ENCODE measurements at places on chromosomes 2 and 18.

GRCh38 chr2:210227290-210228088, 2.2 kb upstream of the ACADL start:
- no peak for DNase-seq

- DNase-seq, result peak; percentile 39
Measured at GRCh38 chr2:226623587-226624368, 175.8 kb downstream of the IRS1 start.

DNA sequence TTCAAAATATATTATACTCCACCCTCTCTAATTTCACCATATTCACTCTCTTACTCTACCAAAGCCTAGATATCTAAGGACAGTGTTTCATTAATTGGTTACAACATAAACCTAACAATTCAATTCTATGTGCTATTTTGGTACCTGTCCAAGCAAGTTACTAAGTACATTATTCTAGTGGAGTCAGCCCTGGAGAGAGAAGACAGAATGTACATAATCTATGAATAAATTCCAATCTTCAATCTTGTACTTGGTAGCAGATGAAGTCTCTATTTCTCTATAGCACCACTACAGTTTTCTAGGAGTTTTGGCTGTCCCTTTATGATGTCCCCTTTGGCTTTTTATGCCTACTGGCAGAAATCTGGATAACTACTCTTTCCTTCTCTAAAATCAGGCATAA, 27.6 kb downstream of the NMUR1 start:
- DNase-seq, result no peak

DNA sequence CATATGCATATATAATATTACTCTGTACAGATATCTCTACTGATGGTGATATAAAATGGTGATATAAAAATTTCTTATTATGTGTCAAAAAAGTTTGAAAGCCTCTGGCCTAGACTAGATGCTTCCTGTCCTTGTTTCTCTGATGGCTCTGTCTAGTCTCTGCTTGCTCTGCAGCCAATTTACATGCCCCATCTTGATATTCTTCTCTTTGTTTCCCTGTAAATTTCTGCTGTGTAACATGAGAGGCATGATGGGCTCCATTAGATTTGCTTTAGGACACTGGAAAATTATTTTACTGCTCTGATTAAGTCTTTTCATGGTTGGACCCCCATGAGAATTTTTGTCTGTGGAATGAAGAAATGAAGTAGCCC, 24.3 kb downstream of the BABAM2 start:
- no peak for DNase-seq

GRCh38 chr2:100703739-100704138, 116.2 kb upstream of the NPAS2 start:
- no peak for DNase-seq

DNA sequence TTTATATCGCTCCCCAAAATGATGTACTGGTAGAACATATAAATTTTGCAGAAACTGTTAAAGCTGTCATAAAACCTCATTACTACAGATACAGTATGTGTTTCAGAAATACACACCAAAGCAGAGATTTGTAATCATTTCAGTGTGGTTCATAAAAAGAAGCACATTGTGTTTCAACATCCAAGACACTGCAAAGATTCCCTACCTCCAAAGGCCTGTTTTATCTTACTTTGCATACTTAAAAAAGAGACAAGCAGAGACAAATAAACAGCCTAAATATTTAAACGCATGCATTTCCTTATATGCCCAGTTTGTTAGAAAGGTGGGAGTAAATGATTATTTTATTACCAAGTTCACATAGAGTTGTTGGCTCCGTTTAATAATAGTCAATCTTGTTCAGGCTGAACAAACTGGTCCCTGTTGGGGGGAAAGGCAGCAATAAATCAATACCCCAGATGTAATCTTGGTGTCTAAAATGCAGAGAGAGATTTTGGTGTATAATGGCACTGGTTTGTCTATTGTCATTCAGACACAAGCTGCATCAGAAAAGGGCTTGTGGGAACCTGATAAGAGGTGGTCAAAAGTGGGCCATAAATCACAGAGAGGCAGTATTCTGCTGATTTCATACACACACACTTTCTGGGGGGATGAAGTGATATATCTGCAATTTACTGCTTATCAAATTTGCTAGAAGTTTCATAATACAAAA, 321.4 kb upstream of the ETAA1 start:
- no peak for DNase-seq

DNA sequence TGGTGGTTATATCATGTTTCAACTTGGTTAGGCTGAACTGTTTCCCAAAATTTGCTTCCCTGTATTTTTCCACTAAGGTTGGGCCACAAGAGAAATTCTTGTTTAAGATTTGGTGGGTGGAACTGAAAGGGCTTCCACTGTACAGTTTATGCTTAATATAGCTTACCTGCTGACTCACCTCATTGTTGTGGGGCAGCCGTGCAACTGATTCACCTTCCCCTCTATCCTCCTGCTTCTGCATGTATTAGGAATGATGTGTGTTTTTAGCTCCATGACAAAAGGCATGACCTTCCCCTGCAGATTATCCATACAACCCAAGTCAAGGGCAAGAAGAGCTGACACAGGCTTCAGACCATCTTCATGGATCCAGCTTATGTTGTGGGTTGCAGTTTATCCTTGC, 98.4 kb upstream of the GULP1 start:
- DNase-seq, result no peak

- peak; percentile 40 for DNase-seq
Measured at GRCh38 chr2:101188683-101189405, 37.7 kb upstream of the TBC1D8 start.

DNA sequence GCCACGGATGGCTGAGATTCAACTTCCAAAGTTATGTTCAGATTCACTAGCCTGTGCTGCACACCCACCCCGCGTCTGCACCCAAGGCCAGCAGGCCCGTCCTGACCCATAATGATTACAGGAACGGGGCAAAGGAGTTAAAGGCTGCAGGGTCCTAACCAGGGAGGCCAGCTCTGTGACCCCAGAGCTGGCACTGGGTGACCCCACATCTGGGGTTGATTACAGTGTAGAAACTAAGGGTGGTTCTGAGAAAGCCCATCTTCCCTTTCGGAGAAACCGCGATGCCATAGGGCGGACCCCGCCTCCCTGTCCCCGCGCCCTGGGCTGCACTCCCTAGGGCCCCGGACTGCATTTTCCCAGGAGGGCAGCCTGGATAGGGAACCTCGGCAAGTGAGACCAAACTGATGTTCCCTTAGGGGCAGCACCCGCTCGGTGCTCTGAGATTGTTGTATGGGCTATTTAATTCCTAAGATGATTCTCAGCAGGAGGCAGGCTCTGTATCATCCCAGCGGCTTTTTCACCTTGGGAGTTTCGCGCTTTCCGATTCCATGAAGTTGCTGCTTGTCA, 2.2 kb upstream of the GPR148 start:
- DNase-seq, result no peak

DNA sequence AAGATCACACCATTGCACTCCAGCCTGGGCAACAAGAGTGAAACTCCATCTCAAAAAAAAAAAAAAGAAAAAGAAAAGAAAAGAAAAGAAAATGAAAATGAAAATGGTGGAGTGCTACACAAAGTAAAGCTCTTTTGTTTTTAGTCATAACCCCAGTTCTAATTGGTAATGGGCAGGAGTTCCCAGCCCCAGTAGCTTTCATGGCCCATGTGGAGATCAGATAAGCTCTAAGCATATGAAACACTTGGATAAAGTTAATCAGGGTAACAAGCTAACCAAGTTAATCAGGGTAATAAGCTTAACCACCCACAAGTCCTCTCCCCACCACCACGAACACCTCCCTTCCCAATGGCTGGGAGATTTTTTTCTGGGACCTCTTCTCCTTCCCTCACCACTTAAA, 240.8 kb downstream of the BCL11A start:
- DNase-seq, result no peak

- DNase-seq, result no peak
Measured at GRCh38 chr2:9178110-9178903, 28.3 kb upstream of the ASAP2 start.

DNA sequence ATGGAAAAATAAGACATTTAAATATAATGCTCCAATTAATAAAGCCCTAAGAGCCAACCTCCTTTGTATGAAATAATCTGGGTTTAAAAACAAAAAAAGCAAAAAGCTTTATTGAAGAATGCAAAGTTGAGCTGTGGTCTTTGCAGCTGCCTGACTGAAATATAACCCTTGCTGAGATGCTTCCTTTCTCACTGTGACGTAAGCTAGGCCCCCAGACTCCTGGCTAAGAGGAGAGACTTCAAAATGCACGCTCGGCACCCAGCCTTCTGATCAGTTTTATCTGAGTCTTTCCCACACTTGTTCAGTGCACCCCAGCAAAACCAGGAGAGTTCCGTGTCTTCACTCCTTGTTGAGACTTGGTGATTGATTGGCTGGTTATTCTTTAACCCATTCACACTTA, 115.3 kb downstream of the BCL11A start:
- peak; percentile 74 for DNase-seq

GRCh38 chr2:48232351-48232750, 297.6 kb upstream of the STON1 start:
- DNase-seq, result no peak

GRCh38 chr2:147538088-147538487, 306.7 kb upstream of the ACVR2A start:
- DNase-seq, result no peak

GRCh38 chr2:12435430-12436222, 281.1 kb upstream of the TRIB2 start:
- DNase-seq, result no peak

DNA sequence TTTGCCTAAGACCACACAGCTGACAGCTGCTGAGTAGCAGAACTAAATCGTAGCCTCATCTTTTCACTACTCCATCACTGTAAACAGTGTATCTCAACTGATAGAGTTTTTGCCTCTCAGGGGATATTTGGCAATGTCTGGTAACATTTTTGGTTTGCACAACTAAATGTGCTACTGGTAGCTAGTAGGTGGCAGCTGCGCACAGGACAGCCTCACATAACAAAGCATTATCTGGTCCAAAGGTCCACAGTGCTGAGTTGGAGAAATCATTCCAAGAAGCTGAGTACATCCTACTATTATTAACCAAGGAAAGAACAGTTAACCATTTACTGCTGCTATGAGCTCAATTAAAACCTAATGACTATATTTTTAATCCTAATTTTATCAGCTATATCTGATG, 6.1 kb upstream of the CCDC102B start:
- no peak for DNase-seq

- DNase-seq, result peak; percentile 57
Measured at GRCh38 chr2:190840569-190841172, 40.0 kb upstream of the GLS start.

GRCh38 chr2:114724454-114724853, 282.0 kb downstream of the DPP10 start:
- no peak for DNase-seq

GRCh38 chr2:223416815-223417610, 185.1 kb downstream of the SCG2 start:
- DNase-seq, result no peak

DNA sequence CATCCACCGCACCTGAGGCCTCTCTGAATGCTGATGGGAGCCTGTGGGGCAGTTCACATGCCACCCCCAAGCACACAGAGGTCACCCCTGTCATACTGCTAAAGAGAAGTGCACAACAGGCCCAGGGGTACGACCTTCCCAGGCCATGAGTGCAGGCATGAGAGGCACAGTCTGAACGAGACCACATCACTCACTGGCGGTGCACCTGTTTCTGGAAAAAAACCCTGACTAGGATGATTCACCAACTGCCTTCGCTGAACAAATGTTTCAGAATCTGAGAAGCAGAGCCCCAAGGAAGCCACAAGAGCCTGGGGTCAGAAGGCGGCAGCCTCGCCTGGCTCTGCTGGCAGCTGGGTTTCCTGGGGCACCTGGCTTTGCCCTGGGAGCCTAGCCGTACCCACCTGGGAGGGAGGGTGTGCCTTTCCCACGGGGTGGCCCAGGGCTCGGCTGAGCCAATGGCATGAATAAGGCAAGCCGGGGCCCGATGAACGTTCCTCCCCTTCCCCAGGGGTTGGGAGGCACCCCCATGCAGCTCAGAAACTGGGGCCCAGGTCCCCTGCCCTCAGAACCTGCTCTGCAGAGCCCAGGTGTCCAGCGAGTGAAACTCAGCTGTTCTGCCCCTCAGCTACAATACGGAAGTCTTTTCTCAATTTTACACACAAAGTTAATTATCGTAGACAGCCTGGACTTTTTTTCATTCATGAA, 73.8 kb downstream of the HDAC4 start:
- DNase-seq, result peak; percentile 82

DNA sequence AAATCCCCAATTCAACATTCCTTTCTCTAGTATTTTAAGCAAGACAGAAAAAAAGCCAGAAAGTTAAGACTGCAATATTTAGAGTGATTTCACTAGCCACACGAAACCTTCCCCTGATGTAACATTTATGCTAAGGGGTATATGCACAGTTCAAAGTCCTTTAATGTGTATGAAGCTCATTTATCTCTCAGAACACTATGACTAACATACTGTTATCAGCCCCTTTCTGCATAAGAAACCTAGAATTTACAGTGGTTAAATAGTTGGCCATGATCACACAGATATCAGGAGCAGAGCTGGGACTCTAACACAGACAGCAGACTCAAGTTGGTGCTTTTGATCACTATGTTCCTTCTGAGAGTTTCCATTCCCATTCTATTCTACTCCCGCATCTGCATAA, 185.5 kb downstream of the CDH2 start:
- DNase-seq, result no peak

DNA sequence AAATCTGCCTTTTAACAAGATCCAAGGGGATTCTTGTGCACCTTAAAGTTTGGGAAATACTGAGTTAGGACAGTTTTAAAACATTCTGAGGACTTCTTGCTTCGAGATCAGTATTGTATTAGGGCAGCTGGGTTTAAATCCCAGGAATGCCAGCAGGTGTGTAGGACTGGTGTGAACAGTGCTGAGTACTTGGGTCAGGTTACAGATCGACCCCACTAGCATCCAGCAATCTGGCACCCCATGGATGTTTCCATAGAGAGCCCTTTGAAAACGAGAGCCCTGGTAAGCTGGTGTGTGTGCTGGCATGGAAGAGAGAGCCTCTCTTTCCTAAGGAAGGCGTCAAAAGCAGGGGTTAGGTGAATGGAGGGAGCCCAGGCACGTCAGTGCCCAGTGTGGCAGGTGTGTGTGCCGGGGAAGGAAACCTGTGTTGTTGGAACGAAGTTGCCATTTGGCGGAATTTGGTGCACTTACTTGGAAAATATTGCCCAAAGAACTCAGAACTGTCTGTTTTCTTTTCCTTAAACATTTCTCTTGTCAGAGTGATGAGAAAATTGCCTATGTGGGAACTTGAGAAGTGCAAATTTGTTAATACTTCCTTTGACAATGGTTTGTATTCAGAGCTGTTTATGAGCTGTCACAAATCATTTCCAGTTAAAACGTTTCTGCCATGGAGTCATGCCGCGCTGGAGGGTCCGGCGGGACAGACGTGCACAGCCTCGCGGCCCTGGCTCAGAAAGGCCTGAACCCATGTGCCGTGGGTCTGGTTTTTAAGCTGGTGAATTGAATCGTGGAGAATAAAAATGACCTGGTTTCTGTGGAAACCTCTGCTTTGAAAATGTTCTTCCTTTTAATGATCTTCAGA, 38.1 kb downstream of the LDLRAD4 start:
- DNase-seq, result no peak

DNA sequence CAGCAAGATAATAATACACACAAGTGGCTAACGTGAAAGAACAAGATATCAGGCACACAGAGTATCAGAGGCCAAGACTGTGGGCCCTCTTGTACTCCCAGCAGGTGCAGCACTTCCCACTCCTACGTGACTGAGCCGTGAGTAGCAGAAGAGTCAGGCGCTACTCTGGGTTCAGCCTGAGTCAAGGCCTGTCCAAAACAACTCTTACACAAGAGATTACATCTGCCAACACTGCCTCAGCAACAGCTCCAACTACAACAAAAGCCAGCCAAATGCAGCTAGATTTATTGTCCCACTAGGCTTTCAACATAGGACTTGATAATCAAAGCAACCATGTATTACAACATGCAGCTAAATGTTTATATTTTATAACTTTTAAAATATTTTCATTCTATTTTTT, 56.2 kb downstream of the ITSN2 start:
- DNase-seq, result peak; percentile 15

GRCh38 chr2:100029460-100029859, 112.9 kb downstream of the AFF3 start:
- no peak for DNase-seq
